ENCODE measurements at places on chromosomes 13 and 19.

DNA sequence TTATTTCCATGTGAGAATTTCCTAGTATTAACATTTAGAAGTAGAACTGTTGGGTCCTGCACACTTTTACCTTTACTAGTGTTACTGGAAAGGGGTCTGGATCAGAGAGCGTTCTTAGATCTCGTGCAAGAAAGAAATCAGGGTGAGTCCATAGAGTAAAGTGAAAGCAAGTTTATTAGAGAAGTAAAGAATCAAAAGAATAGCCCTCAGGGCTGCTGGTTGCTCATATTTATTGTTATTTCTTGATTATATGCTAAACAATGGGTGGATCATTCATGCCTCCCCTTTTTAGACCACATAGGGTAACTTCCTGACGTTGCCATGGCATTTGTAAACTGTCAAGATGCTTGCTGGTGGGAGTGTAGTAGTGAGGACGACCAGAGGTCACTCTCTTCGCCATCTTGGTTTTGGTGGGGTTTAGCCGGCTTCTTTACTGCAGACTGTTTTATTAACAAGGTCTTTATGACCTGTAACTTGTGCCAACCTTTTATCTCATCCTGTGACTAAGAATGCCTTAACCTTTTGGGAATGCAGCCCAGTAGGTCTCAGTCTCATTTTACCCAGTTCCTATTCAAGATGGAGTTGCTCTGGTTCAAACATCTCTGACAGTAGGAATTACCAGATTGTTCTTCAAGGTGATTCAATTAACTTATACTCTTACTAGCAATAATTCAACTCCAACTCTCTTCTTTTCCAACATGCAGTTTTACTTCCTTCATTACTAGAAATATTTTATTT, 27.4 kb downstream of the NDFIP2 start:
- no peak for DNase-seq

- no peak for DNase-seq
These were observed 114.8 kb upstream of the TDRD3 start for GRCh38 chr13:60282186-60282585.

- DNase-seq, result no peak
These were observed 242.6 kb upstream of the EDNRB start for GRCh38 chr13:78161266-78161665.

DNA sequence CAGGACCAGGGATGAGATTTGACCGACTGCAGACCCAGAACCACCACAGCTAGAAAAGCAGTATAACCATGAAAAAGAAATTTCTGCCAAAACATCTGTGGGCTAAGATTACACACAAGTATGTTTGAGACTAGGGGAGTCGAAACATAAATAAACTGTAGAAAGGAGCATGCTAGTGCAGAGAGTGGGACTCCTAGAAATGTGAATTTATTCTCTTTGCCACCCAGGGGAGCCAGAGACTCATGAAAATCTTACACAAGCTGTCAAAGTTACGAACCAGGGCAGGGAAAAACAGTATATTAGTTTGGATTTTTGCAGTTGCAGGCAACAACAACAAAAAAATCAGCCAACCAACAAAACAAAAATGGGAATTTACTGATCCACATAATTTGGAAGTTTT, 12.3 kb upstream of the HSPH1 start:
- no peak for DNase-seq

DNA sequence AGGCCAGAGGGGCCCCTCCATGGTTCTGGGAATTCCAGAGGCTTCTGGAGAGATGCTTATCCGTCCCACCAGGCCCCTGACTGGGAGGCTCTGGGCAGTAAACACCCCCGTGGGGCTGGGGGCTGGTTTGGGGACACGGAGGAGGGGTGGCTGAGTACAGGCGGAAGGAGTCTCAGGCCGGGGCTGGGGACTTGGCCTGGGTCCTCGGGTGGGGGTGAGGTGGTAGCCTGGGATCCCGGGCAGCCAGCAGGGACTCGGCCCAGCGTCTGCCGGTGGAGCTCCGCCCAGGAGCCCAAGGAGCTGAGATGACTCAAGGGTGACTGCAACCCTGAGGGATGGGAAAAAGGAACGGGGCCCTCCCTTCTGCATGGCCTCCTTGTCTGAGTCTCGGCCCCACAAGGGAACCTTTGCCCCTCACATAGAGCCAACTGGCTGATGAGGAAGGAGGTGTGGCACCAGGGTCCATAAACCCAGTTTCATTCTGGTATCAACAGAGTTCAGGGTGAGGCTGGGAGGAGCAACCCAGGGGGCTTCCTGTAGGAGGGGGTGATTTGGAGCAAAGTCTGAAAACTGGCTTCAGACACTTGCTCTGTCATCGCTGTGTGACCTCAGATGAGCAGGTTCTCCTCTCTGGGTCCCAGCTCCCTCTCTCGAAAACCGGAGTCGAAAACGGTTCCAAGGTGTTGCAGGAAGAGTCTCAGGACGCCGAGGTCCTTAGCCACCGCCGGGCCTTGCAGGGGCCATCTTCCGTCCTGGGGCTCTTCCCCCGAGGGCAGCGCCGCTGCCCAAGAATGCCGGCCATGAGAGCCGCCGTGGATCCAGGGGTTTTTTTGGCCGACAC, 809 bp downstream of the MISP start:
- no peak for DNase-seq

- no peak for DNase-seq
These were observed 5.1 kb downstream of the OR10H1 start for GRCh38 chr19:15810335-15810734.

DNA sequence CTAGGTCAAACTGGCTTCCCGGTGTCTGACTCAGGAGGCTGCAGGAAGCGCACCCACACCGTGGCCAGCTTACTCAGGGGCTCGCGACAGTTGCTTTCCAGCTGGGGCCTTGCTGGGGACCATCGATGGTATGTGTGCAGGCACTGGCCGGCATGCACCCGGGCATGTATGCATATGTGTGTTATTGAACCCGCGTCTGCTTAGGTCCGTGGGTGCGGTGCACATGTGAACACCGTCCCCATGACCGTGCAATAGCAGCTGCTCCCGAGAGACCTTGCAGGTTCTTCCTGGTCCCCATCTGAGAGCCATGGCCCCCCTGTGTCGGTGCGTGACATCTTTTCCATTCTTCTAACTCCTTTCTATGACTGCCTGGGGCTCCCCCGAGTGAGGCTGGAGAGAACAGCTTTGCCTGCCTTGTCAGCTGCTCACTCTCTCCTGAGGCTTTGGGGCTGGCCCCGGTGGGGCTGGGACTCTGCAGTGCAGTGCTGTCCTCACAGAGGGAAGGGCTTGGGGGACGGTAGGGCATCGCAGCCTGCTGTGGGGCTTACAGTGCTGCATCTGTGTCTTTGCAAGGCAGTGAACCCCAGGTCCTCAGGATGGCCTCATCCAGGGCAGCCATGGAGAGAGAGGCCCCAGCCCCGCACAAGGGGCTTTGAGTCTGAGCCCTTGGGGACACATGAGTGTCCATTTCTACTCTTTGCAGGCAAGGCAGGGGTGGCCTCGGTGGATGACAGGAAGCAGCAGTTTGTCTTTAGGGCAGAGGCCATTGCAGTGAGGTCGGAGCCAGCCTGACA, 65.1 kb downstream of the CHST8 start:
- DNase-seq, result no peak

- DNase-seq, result no peak
These were observed 15.2 kb downstream of the TPT1 start for GRCh38 chr13:45325806-45326205.

DNA sequence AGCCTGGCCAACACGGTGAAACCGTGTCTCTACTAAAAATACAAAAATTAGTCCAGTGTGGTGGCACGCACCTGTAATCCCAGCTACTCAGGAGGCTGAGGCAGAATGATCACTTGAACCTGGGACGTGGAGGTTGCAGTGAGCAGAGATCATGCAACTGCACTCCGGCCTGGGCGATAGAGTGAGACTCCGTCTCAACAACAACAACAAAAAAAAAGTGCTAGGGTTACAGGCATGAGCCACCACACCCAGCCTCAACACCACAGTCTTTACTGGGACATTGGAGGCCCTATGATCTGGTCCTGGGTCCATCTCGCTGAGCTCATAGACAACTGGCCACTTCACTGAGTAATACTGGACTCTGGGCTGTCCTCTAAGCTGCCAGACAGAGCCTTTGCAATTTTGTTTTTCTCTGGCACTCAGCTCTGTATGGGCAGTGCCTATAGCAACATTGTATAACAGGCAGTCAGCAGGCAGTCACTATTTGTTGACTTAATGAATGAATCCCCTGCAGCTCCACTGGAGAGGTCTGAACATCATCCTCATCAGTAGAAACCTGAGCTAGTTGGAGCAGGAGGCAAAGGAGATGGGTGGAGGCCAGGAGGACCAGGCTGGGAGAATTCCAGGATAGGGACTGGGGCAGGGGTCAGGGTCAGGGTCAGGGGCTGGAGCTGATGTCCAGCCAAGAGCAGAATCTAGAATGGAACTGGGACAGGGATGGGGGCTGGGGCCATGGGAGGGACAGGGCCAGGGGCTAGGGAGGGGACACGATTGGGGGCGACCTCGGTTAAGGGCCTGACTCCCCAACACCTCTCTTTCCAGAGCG, 8.1 kb downstream of the BLOC1S3 start:
- DNase-seq, result no peak

GRCh38 chr19:47490847-47491246, 6.8 kb upstream of the KPTN start:
- no peak for DNase-seq

DNA sequence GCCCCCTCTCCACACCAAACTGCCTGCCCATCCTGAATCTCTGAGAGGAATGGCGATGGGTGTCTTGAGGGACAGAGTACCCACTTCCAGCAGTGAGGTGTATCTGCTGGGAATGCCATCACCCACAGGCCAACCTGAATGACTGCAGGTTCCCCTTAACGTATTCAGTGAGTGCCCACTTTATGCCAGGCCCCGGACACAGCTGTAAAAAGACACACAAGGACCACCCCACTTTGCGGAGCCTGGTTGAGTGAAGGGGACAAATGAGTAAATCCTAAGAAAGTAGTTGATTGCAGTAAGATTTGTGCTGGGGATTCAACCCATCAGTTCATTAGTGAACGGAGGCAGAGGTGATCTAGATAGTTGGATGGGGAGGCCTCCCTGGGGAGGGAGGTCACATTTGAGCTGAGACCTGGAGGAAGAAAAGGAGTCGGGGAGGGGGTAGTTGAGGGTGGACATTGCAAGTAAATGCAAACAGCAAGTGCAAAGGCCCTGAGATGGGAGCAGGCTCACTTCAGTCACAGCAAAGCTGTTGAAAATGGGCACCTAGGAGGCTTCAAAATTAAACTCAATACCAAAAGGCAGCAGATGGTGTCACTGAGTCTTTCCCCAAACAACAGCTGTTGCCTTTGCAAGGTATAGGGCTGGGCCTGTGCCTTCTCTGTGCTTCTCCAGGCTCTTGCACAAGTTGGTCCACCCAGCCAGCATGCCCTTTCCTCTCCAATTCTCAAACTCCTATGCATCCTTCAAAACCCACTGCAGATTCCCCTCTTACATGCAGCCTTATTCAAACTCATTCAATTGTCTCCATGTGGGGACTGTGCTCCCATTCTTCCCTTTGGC, 4.3 kb downstream of the GDF15 start:
- DNase-seq, result no peak

DNA sequence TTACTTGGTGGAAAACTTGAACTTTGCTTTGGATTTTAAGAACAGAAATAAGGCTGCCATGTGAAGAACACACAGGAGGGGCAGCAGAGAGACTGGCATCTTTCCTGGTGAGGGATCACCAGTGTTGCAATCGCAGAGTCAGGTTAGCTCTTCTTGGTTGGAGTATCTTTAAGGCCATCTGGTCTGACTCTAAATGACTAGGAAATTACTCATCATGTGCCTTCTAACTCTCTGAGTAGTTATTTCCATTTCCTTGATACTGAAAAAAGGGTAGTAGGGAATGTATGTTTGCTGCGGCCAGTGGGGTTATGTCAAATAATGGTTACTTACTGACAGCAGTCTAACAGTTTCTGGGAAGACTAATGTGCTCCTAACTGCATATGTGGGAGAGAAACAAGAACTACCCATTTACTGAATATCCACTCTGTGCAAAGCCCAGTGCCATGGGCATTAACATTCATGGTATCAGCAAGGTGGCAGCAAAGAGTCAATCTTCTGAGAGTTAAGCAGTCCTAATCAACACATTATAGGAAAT, 122.1 kb downstream of the COG6 start:
- no peak for DNase-seq

GRCh38 chr13:31090096-31090495, 71.6 kb downstream of the HSPH1 start:
- DNase-seq, result no peak

- no peak for DNase-seq
These were observed 51.7 kb upstream of the EEF1AKMT1 start for GRCh38 chr13:20825477-20825875.

GRCh38 chr13:67277581-67277980, 47.4 kb upstream of the PCDH9 start:
- DNase-seq, result no peak

- no peak for DNase-seq
These were observed 25.3 kb upstream of the OR10H2 start for GRCh38 chr19:15702534-15702930.

GRCh38 chr19:31349160-31349881, at the start of gene TSHZ3:
Gene TSHZ3, minus strand, starts transcription at chr19:31349436. Its CDS starts 217 bp downstream, at chr19:31349219.
- DNase-seq, result no peak

DNA sequence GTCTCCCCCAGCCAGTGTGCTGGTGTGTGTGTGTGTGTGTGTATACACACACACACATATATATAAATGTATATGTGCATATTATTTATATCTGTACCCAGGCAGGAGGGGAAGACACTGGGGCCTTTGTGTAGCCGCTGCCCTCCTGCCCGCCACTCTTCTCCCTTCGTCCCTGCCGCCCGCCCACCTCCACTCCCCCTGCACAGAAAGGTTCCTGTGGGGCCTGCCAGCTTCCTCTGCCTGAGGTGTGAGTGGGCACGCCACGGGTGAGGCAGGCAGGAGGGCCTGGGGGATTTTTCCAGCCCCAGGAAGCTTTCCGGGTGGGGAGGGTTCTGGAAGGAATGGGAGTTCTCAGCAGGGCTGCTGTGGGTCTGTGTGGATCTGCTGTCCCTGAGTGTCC, 6.9 kb downstream of the IRF2BP1 start:
- no peak for DNase-seq

- DNase-seq, result peak; percentile 47
These were observed 37.3 kb downstream of the RNF6 start for GRCh38 chr13:26184791-26185250.

- no peak for DNase-seq
These were observed 2.3 kb upstream of the ASF1B start for GRCh38 chr19:14138576-14139265.

- no peak for DNase-seq
These were observed 588.1 kb downstream of the GPC6 start for GRCh38 chr13:93814658-93815057.

GRCh38 chr13:109922518-109922917, 136.1 kb upstream of the IRS2 start:
- no peak for DNase-seq

GRCh38 chr13:87234981-87235380, 436.2 kb upstream of the SLITRK5 start:
- no peak for DNase-seq

- no peak for DNase-seq
These were observed 791 bp downstream of the TMED1 start for GRCh38 chr19:10835089-10835753.

- no peak for DNase-seq
These were observed 56.5 kb downstream of the DCLK1 start for GRCh38 chr13:36074659-36075058.

- DNase-seq, result no peak
These were observed at the start of gene ATP8A2 for GRCh38 chr13:25371875-25372283. Gene ATP8A2, plus strand, starts transcription at chr13:25371974. Its CDS starts 239 bp downstream, at chr13:25372213.

- DNase-seq, result no peak
These were observed 8.6 kb upstream of the IRS2 start for GRCh38 chr13:109795011-109795410.

- no peak for DNase-seq
These were observed 228.6 kb downstream of the LMO7 start for GRCh38 chr13:75864718-75865117.

Data from activated CD4-positive, CD25-positive, alpha-beta regulatory T cell (primary cell).